ENCODE measurements at places on chromosomes 3 and 15. TPM values are rescaled to one million over a fixed set of nuclear protein-coding genes. Genes with fewer than 3 reads are reported as not detected.

THSD4 gene
- total RNA-seq = 42.6 TPM

NDUFAF3 gene
- 75.3 TPM for total RNA-seq

PLA1A gene
- total RNA-seq = not detected

HYAL1 gene
- total RNA-seq = 0.96 TPM

ZNF660 gene
- total RNA-seq = 3.1 TPM

C3orf62 gene
- 0.28 TPM for total RNA-seq

GOLGA6D gene
- total RNA-seq = not detected

ITGB5 gene
- total RNA-seq = 274 TPM

TGM5 gene
- not detected for total RNA-seq

MUC20 gene
- total RNA-seq = 0.38 TPM

ZIC4 gene
- total RNA-seq = not detected

GRM2 gene
- under 0.01 TPM for total RNA-seq

PP2D1 gene
- total RNA-seq = not detected

CD200R1L gene
- not detected for total RNA-seq

PLSCR2 gene
- total RNA-seq = not detected

AADACL2 gene
- not detected for total RNA-seq

PLCL2 gene
- total RNA-seq = 14.7 TPM

FILIP1L gene
- 11.7 TPM for total RNA-seq

TCAIM gene
- 36.6 TPM for total RNA-seq

ATP2B2 gene
- not detected for total RNA-seq

CPLX3 gene
- total RNA-seq = not detected

MTHFS gene
- 15.9 TPM for total RNA-seq

SAMMSON gene
- 0.28 TPM for total RNA-seq

EPHB3 gene
- total RNA-seq = 3.1 TPM

GPR62 gene
- total RNA-seq = not detected

HCLS1 gene
- 1.7 TPM for total RNA-seq

THPO gene
- 0.28 TPM for total RNA-seq

FRMD4B gene
- 0.85 TPM for total RNA-seq

SNX22 gene
- total RNA-seq = 0.19 TPM

VEPH1 gene
- 155 TPM for total RNA-seq

RASL12 gene
- total RNA-seq = 1.1 TPM

ROPN1 gene
- not detected for total RNA-seq

CYP8B1 gene
- total RNA-seq = not detected

USP4 gene
- 25.7 TPM for total RNA-seq

SLC25A36 gene
- 118 TPM for total RNA-seq

ATP13A5 gene
- not detected for total RNA-seq

ANKDD1A gene
- 0.38 TPM for total RNA-seq

DNASE1L3 gene
- total RNA-seq = 0.56 TPM

SEC22A gene
- 68.1 TPM for total RNA-seq

SCN11A gene
- not detected for total RNA-seq

GOLGA8S gene
- total RNA-seq = not detected
